ENCODE measurements at places on chromosomes 16 and 17.

- no peak for DNase-seq
Observed at GRCh38 chr17:11372692-11373091, 131.7 kb downstream of the SHISA6 start.

DNA sequence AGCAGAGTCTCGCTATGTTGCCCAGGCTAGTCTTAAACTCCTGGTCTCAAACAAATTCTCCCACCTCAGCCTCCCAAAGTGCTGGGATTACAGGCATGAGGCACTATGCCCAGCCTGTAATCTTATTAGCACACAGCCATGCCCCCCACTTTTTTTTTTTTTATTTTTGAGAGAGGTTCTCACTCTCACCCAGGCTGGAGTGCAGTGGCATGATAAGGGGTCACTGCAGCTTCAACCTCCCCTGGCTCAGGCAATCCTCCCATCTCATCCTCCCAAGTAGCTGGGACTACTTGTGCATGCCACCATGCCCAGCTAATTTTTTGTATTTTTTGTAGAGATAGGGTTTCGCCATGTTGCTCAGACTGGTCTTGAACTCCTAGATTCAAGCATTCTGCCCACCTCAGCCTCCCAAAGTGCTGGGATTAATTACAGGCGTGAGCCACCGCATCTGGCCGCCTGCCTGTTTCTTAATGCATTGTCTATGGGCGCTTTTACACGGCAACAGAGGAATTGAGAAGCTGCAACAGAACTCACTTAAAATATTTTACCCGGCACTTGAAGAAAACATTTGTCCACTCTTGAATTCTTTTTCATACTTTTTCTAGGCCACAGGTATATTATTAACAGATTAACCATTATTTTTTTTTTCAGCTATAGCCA is 8.8 kb upstream of the CEP20 start:
- no peak for DNase-seq

GRCh38 chr17:31369266-31369665 is 22.2 kb upstream of the RAB11FIP4 start:
- DNase-seq: no peak

DNA sequence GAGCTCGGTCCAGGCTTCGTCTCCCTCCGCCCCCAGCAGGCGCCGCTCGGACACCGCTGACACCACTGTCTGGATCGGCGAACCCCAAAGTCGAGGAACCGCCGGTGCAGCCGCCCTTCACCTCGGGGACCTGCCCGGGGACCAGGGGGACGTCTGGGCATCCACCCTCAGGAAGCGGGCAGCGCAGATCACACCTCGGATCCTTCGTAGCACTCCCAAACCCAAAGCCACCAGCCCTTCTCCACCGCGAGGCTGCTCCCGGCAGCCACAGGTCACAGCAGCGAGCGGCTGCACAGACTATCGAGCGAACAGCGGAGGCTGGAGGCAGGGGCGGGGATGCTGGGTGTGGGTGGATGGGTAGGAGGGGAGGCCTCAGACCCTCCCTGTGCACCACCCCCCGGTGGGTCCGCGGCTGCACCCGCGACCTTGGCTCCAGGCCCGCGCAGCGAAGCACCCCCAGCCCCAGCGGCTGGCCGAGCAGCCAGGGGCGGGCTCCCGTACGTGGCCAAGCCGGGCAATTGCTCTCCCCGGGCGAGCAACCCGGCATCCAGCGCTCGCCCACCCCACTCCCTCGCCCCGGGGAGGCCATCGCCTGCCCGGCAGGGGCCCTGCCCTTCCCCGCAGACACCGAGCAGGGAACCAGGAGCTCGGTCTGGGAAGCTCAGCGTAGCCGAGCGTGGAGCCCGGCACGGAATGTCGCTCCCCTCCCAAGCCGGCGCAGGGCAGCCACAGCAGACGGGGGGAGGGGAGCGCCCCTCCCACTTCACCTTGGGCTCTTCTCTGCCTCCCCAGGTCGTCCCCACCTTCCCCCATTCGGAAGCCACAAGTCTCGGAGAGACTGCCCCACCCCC is 1.0 kb downstream of the SDK2 start:
- peak; percentile 32 for DNase-seq

- no peak for DNase-seq
Observed at GRCh38 chr17:14304773-14305517, 4.1 kb downstream of the HS3ST3B1 start.

DNA sequence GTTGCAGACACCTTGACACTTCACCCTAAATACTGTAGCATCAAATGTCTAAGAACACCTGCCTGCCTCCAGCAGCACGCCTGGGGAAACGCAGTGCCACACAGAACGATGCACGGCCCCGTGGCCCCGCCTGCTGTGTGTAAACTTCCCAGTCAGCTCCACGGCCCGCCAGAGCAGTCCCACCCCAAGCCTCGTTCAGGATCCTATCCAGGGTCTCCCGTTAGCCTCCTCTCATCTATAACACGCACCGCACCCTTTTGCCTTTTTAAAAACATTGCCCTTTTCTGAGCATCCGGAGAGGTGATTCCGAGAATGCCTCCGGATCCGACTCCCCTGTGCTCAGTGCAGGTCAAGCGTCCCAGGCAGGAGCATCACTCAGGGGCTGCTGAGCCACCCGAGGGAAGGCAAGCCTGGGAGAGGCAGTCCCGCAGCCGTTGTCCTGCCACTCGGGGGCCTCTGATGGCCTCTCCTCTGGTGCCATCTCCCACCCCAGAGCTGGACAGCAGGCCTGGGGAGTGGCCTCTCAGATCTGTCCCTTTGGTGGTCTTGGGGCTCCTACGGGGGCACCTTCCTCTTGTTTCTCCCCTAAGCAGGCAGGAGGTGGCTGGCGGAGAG is 37.9 kb upstream of the SLC38A10 start:
- DNase-seq: no peak

DNA sequence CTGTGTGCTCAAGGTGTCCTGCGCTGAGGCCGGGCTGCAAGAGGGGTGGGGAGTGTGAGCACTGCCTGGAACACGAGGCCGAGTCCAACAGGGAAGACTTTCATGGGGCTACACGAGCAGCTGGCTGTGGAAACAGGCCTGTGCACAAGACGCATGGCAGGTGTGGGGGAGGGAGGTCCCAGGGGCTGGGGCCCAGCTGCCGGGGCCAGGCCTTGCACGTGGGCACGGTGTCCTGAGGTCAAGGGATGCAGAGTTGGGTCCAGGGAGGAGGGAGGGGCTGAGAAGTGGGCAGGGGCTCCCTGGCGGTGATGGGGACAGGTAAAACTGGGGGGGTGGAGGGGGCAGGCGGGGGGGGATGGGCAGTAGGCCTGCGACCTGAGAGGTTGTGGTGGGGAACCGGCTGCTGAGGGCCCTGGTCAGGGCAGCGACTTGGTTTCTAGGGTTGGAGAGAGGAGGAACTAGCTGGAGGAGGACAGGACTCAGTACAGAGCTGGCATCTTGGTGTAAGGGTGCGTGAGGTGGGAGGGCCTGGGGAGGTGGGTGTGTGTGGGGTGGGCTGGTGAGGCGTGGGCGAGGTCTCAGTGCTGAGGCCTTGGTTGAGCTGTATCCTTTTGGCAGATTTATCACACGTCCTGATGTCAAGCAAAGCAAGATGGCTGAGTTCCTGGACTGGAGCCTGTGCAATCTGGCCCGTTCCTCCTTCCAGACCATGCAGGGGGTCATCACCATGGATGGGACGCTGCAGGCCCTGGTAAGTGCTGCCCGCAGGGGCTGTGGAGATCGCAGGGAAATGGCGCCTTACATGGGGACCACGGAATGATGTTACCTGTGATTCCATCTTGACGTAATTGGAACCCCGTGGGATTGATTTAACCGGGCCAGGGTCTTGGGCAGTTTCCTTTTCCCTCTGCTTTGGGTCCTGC is 29.4 kb downstream of the TBCD start:
- no peak for DNase-seq

DNA sequence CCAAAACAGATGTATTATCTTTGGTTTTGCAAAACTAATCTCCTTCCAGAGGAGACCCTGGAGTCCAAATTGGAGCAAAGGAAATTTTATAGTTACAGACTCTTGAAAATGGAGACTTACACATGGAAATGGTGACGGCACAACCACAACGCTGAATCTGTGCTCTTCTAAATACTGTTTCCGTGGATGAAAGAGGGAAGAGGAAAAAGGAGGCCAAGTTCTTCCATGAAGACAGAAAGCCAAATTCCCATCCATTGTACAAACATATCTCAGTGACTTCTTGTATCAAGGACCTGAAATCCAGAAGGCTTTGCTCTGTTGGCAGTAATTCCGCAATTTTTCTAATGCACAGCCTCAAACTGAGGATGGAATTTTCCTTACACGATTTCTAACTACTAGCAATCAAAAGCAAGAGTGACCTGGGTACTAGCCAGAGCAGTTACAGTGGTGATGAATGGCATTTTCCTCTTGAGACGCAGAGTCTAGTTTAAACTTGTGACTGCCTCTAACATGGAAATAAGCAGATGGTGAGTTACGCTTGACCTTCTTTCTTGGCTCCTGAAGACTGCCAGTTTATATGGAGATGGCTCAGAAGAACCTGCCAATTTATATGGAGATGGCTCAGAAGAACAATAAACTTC is 38.5 kb downstream of the VPS53 start:
- DNase-seq: peak; percentile 84

DNA sequence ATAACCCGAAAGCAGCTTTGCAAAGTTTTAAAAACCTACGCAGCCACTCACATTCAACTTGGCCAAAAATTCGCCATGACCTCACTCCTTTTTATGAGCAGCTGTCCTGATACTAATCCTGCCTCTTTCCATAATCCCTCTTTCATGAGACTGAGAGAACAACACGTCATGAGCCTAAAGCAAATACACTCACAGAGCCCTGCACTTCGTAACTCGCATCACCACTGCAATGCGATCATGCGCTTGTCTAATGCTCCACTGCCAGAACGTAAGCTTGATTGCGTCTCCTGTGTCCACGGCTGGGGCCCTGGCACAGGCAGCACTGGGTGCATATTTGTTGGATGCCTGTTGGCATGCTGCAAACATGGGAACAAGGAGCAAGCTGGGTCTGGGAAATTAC is 36.2 kb downstream of the CDRT4 start:
- no peak for DNase-seq

DNA sequence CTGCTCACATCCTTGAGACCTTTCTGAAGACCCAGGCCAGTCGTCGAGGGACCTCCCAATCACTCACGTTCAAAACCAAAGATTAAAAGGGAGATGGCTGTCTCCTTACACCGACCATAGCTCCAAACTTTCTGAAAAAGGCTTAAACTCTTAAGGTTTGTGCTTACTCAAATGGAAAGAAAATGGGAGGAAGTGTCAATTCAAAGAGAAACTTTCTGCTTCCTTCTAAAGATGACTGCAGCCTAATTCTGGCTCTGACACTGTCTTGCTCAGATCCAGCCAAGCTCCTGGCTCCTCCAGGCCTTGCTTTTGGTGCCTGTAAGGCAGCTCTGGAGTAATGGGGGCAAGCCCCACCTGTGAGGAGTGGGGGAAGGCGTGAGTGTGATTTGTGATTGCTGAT is 54.9 kb upstream of the WSB1 start:
- DNase-seq: no peak

DNA sequence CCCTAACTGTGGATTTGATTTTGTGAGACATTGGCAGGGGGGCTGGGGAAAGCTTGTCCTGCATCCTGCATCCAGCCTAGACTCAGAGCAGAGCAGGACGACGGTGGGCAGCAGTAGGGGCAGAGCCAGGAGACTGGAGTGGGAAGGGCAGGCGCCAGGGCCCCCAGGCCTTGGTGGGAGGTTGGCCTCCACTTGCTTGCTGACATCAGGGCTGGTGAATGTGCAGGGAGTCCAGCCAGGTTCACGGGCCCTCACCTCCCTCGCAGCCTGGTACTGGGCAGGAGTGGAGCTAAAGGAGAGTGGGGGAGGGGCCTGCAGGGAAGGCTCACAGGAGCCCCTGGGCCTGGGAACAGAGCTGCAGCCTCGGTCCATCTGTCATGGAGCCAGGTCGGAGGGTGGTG is 2.2 kb upstream of the SMTNL2 start:
- no peak for DNase-seq

DNA sequence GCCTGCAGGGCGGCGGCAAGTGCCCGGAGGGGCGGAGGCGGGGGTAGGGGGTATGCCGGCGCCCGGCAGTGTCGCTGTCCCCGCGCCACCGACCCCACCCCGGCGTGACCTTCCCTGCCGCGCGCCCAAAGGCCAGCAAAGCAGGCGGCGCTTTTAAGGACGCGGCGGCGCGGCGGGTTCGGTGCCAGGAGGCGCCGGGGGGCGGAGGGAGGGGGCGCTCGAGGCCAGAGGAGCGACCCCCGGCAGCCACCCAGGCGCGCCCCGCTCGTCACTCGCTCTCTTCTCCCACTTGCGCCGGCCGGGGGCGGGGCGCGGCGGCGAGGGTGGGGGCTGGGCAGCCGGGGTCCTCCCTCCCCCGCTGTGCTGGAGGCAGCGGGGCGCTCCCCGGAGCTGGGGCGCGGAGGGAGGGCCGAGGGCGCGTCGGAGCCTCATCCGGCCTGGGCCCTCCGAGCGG is 8.6 kb upstream of the BAHCC1 start:
- DNase-seq: no peak
